DMS153 (cell line): ENCODE measurements at places on chromosomes 13 and 19.

DNA sequence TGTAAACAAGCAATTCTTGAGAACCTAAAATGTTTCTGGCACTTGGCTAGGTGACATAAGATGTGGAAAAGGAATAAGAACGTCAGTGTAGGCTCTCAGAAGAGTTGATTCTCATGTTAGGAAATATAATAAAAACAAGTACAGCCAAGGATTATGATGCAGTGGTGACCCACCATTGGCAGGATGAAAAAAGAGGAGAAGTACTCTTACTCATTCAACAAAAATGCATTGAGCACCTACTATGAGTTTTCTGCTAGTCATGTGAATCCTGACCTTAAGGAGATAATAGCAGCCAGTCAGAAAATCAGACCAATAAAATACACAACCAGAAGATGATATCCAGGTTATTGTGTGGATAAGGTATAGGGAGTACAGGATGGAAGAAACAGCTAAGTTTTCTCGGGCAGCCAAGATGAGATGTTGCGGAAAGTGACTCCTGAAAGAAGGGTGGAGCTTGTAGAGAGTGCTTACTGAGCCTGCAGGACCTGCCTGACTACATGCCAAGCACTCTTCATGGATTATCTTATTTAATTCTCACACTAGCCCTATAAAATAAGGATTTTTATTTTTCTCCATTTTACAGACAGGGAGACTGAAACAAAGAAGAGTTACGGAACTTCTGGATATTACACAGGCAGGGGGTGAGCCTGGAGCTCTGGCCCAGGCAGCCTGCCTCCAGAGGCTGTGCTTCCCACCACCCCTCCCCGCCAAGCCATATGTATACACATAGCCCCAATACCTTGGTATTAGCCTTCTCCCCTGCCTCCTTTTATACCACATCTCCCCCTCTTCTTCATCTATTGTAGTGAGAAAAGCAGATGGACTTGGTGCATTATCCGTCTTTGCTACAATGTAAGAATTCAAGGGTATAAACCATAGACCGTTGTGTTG is 58.0 kb downstream of the TGDS start:
- DNase-seq: no peak

DNA sequence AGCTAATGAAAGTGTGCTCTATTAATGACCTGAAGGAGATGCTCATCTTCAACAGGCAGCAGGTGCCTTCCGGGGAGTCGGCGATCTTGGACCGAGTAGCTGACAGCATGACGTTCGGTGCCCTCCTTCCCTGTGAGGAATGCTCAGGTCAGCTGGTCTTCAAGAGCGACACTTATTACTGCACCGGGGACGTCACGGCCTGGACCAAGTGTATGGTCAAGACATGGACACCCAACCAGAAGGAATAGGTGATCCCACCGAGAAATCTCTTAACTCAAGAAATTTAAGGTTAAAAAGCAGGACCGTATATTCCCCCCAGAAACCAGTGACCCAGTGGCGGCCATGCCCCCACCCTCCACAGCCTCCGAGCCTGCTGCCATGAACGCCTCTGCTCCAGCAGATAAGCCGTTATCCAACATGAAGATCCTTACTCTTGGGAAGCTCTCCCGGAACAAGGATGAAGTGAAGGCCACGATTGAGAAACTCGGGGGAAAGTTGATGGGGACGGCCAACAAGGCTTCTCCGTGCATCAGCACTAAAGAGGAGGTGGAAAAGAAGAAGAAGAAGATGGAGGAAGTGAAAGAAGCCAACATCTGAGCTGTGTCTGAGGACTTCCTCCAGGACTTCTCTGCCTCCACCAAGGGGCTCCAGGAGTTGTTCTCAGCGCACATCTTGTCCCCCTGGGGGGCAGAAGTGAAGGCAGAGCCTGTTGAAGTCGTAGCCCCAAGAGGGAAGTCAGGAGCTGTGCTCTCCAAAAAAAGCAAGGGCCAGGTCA is 22.8 kb upstream of the ANKRD10 start:
- no peak for DNase-seq

DNA sequence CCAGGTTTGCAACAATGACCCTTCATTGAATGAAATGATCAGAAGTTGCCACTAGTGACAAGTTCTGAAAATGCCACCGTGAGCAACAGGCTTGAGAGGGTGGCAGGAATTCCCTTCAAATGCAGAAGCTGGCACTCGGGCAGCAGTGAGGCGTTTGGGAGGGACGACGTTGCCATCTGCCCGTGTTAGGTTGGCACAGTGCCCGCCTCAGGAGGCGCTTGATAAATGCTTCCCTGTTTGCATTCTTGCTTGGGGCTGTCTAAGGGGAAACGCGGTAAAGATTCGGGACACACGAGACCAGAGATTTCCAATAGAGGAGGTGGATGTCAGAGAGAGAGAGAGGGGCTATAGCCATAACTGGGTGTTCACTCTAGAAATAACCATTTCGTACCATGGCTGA is 101.9 kb downstream of the TEX29 start:
- DNase-seq: peak; percentile 22

DNA sequence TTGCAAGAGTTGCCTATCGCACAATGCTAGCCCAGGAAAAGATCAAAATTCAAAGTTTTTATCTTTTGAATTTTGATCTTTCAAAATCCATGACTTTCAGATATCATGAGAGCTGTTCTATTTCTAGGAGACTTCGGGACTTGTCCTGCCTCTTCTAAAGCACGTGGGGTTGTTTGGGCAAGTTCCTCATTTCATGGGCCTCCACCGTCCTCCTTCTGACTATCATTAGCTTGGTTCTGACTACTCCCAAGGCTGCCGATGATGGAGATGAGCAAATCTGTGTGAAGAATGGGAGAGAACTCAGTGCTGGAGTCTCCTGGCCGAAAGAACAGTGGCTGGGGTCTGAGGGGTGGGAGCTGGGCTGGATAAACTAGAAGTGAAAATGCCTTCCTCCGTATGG is 86.5 kb downstream of the COL4A1 start:
- no peak for DNase-seq

DNA sequence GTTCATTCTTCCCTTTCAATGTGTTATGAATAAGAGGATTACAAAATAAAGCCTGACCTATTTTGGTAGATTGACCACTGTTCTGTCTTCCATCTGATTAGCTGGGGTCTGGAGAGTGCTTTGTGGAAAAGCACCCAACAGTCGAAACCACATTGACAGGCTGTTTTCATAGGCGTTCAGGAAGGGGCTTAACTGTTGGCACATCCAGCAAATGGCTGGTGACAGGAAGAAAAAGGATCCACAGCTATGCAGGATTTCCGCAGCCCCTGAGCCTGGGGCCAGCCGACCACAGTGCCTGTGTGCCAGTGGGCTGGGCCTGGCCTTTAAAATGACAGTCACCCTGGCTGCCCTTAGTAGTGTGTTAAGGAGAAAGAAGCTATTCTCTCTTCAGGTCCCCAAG is 113.3 kb downstream of the SIPA1L3 start:
- DNase-seq: no peak

- DNase-seq: no peak
Measured at GRCh38 chr13:30802501-30802900, 67.2 kb downstream of the ALOX5AP start.

- no peak for DNase-seq
Measured at GRCh38 chr19:45047188-45047797, 8.4 kb downstream of the CLASRP start.

- DNase-seq: no peak
Measured at GRCh38 chr13:28239374-28239773, 101.0 kb downstream of the PAN3 start.

DNA sequence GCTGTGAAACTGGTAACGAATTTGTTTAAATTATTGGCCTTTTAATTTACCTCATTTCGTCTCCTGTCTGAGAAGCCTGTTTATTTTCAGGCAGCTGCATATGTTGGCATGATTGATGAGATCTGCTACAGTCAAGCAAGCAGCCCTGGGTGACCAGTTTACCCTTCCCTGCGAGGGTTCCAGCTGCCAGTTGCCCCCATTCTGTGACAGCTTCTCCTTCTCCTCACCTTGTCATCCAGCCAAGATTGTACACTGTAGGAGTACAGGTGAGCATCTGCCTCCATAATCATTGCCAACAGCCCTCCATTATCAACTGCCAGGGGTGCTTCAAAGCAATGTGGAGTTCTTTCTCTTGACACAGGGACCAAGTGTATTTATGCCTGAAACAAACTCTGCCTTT is 1979.9 kb upstream of the PRR20A start:
- DNase-seq: peak; percentile 70

DNA sequence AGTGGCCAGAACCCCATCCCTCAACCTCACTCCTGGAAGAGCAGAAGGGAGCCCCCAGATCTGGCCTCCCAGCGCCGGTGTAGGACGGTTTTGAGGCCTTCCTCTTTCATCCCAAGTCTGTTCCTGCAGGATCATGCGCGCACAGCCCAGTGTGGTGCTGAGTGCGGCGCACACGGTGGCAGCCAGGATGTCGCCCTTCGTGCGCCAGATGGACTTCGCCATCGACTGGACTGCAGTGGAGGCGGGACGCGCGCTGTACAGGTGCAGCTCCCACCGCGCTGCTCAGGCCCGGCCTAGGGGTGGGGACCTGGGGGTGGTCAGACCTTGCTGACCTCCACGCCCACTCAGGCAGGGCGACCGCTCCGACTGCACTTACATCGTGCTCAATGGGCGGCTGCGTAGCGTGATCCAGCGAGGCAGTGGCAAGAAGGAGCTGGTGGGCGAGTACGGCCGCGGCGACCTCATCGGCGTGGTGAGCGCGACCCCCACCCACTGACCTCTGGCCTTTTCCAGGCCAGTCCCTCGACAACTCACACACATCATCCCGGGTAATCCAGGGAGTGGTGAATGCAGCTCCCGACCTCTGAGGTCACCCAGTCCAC is 14.8 kb downstream of the PNPLA6 start:
- DNase-seq: no peak

- no peak for DNase-seq
Measured at GRCh38 chr13:49958321-49958720, 22.2 kb upstream of the SPRYD7 start.

GRCh38 chr13:35565273-35565672 is 88.8 kb upstream of the MAB21L1 start:
- no peak for DNase-seq

DNA sequence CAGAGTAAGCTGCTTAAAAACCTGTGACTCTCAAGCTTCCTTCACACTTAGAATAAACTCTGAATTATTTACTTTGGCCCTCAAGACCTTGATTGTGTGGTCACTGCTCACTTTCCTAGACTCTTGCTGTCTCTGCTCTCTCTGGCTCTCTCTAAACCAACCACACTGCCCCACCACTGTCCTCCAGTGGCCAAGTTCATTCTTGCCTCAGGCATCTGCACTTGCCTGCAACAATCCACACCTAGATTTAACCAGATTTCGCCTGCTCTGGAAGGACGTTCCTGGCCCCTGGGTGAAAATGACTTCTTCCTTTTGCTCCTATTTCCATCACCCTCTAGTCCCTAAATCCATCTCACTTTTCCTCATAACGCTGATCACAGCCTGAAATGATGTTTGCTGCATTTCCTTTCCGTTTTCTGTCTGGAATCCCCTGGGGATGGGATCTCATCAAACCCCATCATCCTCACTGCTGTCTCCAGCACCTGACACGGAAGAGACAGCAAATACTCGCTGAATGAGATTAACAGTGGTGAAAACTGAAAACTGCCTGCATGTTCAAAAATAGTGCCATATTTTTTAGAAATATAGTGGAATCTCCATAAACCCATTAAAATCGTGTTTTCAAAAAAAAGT is 232.6 kb downstream of the UQCRFS1 start:
- no peak for DNase-seq

- DNase-seq: peak; percentile 69
Measured at GRCh38 chr19:47430041-47430802, 10.9 kb upstream of the MEIS3 start.

GRCh38 chr19:38417544-38418506 is 8.2 kb downstream of the RASGRP4 start:
- peak; percentile 57 for DNase-seq

DNA sequence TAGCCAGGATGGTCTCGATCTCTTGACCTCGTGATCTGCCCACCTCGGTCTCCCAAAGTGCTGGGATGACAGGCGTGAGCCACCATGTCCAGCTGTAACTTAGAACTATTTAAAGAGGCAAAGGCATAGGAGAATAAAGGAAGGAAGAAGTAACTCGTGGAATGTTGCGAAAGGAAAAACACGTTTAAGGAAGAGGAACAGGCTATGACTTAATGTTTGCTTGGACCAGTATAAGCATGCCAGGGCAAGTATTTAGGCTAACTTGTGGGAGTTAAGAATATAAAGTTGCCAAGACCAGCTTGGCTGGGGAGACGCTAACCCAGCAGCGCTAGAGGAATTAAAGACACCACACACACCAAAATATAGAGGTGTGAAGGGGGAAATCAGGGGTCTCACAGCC is 33.5 kb downstream of the ZNF844 start:
- no peak for DNase-seq

DNA sequence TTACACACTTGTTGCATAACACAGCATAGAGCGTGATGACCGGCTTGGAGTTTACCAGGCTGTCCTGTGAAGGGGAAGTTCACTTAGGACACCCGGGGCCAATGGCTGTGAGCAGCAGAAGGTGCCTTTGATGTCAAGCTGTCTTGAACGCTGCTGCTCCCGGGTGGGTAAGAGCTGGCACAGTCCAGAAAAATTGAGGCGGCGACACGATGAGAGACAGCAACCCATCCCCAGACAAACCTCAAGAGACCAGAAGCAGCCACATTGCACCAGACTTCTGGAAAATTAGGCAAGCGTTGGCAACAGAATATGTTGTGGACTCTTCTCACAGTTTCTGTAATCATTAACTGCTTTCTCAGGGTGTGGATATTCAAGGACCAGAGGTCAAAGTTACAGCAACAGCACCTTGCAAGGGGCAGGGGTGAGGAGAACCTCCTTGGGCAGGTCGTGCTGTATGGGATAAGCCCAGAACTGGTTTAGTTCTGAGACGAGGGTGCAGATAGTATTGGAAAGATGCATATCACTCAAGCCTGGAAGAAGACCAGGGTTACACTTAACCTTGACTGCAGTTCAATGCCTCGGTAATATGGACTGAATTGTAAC is 10.1 kb downstream of the NFILZ start:
- no peak for DNase-seq

DNA sequence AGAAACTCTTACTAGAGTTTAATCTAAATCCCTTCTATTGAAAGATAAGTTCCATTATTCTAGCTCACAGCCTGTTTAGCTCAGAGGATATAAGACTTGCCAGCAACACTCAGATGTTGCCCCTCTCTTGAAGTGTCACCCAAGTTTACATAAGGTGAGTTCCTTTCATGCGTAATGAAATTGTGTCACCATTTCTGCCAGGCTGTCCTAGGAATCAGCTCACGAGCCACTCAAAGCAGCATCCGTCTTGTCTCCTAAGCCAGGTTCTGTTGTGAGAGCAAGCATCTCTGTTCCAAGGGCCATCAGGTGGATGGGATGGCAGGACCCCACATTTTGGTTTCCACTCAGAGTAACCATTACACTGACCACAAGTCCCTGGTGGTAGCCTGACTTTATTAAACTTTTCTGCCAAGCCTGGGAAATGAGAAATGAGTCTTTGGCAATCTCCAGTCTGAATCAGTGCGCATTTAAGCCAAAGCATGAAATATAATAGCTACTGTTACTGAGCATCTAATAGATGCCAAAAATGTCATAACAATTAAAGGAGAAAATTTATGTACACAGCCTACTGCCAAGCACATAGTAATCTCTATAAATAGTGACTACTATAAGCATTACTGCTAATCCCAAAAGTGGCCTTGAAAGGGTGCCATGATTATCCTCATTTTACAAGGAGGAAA is 179.6 kb upstream of the MIR17HG start:
- no peak for DNase-seq
